ENCODE measurements at places on chromosomes 6 and 20.

DNA sequence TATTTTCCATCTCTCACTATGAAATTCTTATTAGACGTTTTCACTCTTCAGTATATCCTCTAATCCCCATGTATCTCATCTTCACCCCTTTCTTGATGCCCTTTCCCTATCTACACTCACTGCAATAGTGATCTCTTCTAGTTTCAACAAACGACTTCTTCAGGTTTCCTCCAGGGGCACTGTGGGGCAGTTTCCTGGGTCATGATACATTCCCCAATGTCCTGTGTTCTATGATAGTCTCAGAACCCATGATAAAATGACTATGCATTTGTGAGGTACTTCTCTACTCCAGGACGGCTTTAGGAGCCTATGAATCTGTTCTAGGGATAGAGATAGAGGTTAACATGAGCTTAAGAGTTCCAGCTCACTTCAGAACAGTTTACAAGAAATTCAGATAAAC lies 183.3 kb downstream of the FOXC1 start:
- DNase-seq = no peak

- no peak for DNase-seq
These were observed 32.5 kb downstream of the BCL2L1 start for GRCh38 chr20:31690124-31690666.

DNA sequence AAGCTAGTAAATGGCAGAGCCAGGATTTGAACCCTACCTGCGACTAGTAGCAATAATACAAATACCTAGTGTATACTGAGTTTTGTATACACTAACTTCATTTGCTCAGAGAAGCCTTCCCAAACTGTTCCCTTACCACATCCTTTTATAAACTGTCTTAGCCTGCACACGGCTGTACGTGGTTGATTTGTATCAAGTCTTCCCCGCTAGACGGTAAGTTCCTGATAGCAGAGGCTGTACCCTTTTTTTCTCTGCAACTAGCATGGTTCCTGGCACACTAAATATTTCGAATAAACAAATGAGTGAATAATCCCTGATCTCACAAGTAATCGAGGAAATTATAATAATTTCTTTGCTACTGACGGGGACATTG lies 636 bp downstream of the RTF2 start:
- no peak for DNase-seq

DNA sequence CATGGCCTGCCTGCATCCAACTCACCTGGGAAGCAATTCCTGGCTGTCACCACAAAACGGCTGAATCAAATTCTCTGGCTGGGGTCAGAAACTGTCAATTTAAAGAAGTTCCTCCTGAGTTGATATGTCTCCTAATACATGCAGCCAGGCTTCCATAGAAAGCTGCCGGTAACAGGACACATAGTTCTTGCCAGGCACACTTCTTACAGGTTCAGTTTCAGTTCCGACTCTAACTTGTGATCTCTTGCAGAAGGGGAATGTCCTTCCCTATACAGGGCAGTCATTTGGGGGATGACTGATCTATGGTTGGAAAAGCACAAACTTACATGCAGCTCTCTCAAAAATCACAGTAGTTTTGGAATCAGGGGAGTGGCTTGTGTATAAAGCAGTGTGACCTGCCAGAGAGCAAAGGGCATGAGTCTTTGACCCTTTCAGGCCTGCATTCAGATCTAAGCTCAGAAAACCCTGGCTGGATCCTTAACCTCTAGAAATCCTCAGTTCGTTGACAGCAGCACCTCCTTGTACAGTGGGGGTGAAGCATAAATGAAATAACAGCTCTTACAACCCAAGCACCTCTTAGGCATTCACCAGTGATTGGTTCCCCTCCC lies 195.6 kb downstream of the SCP2D1 start:
- no peak for DNase-seq

DNA sequence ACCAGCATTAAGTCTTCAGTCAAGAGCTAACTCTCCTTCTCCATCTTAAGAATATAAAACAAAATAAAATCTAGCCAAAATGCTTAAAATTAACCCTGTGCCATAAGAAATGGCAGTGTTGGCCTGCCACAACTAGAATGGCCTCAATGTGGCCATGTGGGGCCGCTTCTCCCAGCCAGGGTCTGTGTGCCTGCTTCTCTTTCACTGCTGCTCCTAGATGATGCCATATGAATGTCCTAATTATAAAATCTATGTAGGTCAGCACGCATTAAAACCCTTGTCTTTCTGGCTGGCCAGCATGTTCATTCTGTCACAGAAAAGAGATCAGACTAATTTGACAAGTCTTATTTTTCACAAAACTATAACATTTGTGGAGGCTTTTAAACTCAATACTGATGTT lies 102.6 kb downstream of the C6orf118 start:
- no peak for DNase-seq

GRCh38 chr20:4898282-4899244 lies 102.7 kb downstream of the SLC23A2 start:
- no peak for DNase-seq

- DNase-seq = no peak
These were observed 275.5 kb downstream of the PTPRK start for GRCh38 chr6:128244751-128245405.

DNA sequence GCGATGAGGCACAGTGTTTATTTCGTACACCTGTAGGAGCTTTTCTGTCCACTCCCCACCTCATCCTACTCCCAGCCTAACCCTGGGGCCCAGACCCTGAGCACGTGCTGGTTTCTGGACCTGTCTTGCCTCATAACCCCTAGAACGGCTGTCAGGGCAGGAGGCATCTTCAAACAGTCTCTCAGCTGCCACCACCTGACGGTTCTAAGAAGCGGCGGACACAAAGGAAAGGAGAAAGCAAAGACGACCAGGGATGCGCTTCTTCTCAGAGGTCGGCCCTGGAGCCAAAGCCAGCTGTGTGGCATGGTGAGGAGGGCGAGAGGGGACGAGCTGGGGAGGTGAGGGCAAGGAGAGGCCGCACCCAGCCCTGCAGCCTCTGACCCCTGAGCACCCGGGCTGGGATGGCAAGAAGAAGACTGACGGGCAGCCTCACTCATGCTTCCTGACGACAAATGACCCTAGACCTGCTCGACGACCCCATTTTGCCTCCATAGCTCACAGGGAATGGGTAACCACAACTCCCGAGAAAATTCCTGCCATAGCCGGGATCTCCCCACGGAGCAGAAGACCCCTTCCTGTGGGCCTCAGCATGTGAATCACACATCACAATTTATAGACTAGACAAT lies 62.1 kb downstream of the WDR27 start:
- no peak for DNase-seq

GRCh38 chr20:34065260-34065659 lies 46.8 kb downstream of the EIF2S2 start:
- DNase-seq = no peak

DNA sequence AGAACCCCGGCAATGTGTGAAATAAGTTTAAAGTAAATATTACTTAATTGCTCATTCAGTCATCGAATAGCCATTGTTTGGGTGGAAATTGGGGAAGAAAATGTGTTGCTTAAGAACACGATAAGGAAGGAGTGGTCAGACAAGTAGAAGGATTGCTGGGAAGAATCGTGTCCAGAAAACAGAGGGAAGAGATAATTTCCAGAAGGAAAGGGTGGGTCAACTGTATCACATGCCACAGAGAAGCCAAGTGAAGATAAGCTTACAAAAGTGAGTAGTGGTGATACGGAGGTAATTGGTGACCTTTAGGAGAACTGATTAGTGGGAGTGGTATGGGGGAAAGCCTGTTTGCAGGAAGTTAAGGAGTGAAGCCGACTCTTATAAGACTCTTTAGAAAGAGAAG lies 306.2 kb downstream of the SOX4 start:
- DNase-seq = no peak
